ENCODE measurements at places on chromosomes 3 and 15. TPM values are rescaled to one million over a fixed set of nuclear protein-coding genes. Genes with fewer than 3 reads are reported as not detected.

The MFSD1 gene
- 18.6 TPM for polyA plus RNA-seq

The RAD51 gene
- polyA plus RNA-seq, result 1.9 TPM

The ZMAT3 gene
- 4.2 TPM for polyA plus RNA-seq

The GHSR gene
- polyA plus RNA-seq, result not detected

The SERINC4 gene
- 0.45 TPM for polyA plus RNA-seq

The PLS1 gene
- polyA plus RNA-seq, result 34.9 TPM

Data from small intestine (tissue), 16 donors.